ENCODE measurements at places on chromosomes 1 and 21.

DNA sequence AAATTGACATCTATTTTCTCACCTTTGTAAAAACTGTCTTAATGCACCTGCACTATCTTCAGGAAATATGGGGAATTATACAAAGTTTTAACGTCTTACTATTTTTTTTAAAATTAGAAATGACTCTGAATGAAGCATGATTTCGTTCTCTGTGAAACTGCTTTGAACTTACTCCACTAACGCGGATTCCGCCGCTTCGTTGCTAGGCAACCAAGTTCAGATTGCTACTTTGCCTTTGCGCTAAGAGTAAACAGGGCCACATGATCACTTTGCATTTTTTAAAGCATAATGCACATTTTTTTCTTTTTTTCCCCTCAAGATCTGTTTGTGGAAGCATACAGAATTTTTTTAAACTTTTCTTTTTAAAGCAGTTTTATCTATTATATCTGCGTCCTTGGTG is 690.5 kb downstream of the BRINP3 start:
- peak; percentile 13 for DNase-seq

DNA sequence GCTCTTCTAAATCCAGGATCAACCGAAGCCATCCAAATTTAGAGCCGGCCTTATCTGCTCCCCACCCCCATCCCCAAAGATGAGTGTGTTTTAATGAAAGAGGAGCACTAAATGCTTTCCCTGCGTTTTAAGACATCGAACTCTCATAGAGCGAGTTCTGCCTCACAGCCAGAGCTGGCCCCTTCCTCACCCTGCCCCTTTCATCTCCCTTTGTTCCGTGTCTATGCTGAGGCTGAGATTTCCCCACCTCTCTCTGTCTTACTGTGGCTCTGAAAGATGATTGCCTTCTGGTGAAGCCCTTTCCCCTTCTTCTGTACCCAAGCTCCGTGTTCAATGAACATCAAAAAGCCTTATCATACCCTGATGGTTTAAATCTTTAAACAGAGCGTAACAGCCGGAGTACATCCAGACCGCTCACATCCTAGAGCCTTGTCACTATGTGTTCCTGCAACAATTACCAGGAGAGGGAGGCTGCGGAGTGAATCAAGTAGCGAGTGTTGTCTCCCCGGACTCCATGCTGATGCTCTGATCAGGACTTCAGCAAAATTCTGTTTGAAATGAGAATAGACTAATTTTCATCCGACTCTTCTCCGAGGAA is 110.1 kb downstream of the ZNF326 start:
- DNase-seq = no peak

GRCh38 chr21:36097427-36098181 is 27.8 kb downstream of the CBR1 start:
- DNase-seq = peak; percentile 93

GRCh38 chr1:24325587-24326449 is 6.7 kb downstream of the GRHL3 start:
- no peak for DNase-seq

GRCh38 chr21:35119501-35120047 is 70.5 kb upstream of the RUNX1 start:
- no peak for DNase-seq

DNA sequence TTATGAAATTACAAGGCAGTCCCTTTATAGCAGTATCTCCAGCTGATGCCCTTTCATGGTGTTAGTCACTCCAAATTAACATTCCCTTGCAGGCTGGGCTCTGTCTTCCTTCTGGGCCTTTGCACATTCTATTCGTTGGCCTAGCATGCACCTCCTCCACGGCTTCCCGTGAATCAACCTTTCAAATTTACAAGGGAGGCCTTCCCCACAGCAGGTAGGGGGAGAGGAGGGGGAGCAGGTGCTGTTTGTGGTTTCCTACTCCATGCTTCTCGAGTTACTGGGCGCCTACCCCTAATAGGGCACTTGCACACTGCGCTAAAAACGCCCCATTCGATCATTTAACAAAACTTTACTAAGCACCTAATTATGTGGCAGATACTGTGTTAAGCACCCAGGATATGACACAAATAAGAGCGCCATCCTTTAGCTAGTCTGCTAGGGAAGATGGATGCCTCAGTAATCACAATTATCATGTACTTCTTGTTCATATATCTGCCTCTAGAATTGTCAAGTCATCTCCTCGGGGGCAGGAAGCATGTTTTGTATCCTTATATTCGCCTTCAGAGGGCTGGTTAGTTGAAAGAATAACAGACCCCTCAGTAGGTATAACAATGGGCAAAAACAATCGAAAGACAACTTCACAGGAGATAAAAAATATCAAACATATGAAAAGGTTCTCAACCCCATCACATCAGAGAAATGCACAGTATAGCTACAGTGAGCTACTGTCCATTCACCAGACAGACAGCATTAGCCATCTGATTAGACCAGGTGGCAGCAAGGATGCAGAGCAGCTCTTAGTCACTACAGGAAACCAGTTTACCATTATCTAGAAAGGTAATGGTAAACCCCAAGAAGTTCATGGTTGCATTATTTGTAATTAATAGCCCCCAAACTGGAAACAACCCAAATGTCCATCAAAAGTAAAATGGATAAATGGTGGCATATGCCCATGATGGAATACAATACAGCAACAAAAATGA is 1.7 kb upstream of the ADAR start:
- DNase-seq = peak; percentile 78

- DNase-seq = peak; percentile 92
Observed at GRCh38 chr21:31911138-31911907, 38.5 kb downstream of the HUNK start.

DNA sequence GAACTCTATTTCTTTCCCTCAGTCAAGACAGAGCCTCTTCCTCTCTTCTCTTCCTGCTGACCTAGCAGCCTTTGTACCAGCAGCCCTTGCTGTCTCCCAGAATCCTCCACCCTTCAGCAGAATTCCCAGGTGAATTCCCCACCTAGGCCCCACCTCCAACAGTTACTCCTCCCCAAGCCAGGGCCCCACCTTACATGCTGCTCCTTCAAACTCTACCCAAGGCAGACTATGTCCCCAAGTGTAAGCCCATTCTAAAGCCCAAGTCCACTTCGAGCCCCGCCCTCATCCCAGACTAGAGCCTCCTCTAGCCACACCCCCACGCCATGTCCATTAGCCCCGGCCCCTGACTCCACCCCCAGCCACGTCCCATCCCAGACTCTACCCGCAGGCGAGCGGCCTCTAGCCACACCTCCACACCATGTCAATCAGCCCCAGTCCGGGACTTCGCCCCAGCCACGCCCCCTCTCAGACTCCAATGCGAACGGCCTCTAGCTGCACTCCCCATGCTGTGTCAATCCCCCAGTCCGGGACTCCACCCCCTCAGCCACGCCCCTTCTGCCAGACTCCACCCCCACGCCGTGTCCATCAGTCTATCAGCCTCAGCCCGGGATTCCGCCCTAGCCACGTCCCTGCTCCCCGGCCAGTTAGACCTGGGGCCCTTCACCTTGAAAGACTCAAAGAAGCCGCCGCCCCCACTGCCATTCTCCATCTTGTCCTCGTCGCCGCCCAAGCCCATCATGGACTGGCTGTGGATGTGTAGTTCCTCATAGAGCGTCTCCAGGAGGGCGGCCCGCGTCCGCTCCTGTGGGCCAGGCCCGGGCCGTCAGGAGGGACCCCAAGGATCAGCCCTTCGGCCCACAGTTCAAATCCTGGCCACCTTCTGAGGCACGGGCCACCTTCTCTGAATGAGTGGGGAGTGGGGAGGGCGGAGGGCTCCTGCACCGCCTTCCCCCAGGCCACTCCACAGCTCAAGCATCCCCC is 61.3 kb downstream of the RAP1GAP start:
- peak; percentile 36 for DNase-seq

DNA sequence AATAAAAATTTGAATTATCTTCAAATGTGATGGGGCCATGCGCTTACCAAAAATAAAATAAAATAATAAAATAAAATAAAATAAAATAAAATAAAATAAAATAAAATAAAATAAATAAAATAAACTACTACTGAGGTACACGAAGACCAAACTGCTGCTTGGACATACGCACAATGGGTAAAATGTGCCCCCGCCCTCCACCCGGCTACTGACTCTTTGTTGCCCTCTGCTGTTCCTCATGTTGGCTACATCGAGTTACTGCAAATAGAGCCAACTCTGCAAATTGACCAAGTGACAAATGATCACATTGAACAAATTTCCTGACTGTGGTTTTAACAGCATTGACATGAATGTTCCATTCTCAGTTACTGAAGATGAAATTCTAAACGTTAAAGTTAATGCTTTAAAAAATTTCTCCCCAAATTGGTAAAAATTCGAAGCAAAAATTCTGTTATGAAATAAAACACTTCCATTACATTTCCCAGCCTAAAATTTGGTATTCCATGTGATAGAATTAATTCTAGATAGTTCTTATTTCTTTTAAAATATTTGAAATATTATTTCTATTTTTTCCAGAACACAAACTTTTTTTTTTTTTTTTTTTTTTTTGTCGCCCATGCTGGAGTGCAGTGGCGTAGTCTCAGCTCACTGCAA is 18.8 kb upstream of the MAP1LC3C start:
- DNase-seq = peak; percentile 58

DNA sequence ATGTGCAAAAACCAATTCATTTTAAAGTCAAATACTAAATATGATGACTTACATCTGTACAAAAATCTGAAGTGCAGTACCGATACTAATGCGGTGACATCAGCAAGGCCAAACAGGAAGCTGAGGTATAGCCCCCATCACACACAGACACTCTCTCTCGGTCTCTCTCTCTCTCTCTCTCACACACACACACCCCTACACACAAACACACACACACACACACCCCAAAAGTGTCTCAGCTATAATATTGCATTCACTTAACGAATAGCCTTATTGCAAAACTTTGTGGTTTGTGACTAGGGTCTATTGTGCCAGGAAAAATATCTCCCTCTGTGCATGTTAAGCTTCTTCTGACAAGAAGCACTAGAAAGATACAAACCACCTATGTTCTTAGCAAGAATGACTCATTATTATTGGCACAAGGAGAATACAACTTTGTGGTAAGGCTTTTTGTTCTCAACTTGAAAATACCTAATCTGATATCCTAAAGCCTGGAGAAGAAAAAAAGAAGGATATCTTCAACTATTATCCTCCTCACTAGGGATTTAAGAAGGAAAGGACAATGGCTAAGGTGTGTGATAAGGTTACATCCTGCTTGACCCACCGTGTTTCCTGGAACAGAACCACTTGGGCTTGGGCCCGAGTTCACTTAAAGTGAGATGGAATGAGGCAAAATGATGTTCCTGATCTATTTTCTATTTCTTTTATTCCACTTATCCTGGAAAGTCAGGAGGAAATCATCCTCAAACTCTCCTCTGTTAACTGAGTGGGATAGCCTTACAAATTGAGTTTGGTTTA is 107.1 kb downstream of the NIBAN1 start:
- peak; percentile 95 for DNase-seq

- no peak for DNase-seq
Observed at GRCh38 chr1:236179634-236180033, 37.3 kb downstream of the GPR137B start.

GRCh38 chr1:168092566-168093355 is 44.0 kb downstream of the GPR161 start:
- DNase-seq = peak; percentile 40

DNA sequence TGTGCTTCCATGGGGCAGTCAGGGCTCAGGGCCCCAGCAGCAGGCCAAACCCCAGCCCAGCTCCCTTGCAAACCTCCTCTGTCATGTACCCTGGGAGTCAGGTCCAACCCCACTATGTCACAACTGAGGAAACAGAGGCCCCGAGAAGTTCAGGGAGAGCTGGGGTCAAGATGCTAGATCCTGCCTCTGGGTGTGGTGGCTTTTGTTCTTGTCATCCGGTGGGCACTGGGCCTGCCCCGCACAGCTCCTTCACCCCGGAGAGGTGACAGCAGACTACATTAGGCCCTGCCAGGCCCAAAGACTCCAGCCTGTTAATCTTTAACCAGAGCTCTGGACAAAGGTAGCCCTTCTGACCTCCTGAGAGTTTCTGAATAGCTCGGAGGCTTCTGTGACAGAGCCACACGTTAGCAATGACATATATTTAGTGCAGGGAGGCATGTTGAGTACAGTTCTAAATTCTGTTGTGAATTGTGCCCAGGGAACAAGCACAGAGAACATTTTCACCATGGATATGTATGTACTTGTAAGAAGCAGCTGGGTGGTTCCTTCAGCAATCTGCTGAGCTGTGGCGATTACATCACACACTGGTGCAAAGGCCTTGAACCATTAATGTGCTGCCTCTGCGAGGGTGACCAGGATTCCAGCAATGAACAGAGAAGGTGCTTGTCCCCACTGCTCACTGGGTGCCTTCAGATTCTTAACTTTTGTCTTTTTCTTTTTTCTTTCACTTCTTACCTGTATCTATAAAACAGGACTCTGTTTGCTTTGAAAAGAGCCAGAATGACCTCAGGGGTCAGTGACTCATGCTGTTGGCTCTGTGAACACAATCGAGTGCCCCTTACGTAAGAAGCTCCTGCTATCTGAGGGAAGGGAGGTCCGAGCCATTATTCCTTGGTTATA is 102.8 kb downstream of the RHOU start:
- peak; percentile 95 for DNase-seq

DNA sequence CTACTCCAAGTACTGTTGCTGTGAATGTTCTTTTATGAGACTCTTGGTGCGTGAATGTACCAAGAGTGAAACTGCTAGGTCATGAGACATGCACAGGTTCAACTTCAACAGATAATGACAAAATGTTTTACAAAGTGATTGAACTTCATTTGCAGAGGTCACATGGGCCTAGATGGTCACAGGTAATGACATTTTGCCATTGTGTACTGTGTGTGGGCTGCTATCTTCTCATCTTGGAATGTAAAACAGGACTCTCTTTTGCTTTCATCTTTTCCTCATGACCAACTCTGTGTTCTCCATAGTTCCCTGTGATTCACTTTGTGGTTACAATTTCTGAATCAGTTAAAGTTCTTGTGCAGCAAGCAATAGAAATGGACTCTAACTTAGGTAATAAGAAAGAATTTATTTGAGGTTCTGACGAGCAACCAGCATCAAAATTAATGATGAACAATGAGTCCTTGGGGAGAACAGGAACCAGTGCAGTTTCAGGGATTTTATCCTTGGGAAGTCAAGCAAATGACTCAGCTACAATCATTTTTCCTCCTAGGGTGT is 16.2 kb upstream of the TSNAX start:
- peak; percentile 92 for DNase-seq

DNA sequence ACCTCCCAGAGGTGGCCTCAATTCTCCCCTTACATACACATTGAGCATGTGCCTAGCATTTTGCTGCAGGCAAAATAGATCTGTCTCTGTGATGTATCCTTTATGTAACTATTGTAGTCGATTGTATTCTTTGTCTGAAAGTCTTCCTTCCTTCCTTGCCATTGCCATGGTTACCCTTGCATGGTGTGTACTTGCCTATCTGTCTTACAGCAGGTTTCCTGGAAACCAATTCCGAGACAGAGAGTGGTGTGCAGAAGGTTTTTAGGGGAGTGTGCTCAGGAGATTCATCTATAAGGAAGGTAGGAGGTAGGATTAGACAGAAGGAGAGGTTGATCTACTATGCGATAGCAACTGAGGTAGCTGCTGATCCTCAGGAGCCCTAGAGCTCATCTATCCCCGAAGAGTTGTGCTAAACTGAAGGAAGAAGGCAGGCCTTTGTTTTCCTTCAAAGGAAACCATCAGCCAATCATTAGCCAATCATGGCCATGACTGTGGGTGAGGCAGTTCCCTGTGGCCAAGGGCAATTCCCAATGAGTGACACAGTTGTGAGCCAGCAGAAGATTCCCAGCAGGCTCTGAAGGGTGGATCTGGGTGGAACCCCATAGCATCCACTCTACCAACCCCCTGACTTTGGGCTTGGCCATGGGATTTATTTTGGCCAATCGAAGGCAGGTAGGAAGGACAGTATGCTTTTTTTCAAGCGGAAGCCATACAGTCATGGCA is 15.0 kb downstream of the CITED4 start:
- DNase-seq = peak; percentile 28
